ENCODE measurements at places on chromosomes 7 and 10.

DNA sequence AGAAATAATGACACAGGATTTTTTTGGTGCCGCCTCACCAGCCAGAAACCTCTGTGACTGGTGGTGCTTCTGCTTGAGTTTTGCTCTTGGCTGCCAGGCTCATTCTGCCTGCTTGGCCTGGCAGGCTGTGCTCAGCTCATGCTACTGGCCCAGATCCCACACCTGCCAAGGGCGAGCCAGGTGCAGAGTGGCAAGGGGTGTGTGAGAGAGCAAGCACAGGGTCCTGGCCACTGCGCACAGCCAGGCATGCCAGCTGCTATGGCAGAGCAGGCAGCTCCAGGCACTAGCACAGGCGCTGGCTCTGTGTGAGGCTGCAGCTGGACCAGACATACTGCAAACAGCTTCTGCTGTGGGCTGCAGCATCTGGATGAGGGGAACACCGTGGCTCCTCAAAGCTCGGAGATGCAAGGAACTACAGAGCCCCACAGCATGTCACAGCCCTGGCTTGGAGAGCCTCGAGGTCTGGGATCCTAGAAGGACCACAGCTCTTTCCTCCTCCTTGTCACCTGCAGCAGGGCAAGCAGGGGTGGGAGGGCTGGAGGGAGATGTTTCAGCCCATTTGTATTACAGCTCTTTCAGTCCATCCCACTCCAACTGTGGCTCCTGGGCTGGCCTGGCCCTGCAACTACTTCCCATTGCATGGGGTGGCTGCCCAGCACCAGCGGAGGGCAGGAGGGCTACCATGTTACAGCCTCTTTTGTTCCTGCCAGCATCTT is 313.4 kb upstream of the SEMA3C start:
- DNase-seq, result no peak

DNA sequence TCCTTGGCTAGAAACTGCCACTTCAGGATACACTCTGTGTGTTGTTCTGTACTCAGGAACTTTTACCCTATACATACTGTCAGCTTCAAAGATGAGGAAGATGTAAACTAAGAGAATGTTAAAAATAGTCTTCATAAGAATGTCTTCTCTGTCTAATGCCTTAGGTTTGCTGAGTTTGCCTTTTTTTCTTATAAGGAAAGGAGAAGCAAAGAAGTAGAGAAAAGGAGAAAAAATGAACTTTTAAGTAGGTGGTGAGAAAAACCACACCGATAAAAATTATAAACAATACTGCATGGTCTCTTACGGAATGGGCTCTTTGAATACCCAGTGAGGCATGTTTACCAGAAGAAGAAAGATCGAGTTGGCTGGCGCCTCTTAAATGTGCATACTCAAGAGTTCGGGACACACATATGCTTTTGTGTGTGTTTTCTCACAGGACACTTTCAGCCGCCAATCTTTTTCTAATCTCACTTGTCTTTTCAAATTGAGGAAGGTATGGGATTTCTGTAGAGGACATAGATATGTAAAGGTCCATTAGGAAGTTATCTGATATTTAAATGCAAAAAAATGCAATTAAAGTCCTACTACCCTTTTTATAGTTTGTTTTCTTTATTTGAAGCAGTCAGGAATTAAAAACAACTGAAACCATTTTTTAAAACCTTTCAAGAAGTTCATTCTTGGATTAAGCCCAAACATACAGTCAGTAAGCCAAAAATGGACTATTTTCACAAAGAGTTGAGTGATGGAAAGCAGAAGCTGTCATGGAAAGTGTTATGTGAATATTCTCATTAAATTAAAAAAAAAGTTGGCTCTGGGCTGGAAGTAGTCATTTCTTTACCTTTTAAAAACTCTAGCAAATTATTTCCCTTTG is 100.6 kb upstream of the MDFIC start:
- no peak for DNase-seq

DNA sequence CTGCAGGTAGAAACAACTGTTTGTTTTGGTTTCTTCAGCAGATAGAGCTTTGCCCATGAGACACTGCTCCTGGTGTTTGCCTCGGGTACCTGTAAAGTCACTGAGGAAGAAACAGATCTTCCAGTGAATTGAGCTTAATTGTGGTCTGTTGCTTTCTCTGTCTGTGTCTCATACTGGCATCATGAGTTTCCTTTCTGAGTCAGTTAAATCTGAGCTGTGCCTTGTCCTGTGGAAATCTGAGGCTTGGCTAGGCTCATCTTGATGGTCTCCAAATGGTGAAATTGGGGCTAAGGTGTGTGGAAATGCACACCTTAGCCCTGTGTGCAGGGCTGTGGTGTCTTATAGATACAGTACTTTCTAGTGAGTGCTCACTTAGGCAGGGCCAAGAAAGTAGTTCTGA is 67.4 kb downstream of the GBF1 start:
- no peak for DNase-seq

DNA sequence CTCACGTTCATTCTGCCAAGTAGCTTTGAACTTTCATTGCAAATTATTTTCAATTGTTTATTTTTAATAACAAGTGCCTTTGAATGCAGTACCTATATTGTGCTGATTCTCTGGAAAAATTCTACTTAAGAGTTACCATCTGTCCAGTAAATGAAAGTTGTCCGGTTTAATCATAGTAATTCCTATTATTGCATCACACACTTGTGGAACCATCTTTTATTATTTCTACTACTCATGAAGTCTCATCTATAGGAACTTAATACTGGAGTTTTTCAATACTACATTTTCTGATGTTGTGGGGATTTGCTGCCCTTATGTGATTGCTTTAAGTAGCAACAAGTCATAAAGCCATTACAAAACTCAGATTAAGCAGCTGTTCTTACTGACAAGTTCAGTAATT is 16.5 kb upstream of the SKAP2 start:
- no peak for DNase-seq

DNA sequence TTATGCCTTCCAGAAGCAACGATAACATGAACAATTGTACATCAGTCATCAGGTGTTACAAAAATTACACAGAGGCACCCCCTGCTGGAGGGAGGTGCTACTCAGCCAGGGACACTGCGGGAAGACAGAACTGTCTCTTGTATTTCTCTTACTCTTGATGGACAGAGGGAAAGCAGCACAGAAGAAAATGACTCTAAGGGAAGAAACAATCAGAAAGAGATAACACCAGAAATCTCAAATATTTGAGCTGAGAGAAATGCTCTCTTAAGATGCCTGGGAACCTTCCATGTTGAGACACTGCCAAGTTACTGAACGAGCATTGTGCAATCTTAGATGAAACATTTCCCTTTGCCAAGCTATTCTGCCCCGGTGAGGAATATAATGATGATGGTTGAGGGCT is 227.6 kb upstream of the NPSR1 start:
- no peak for DNase-seq

GRCh38 chr10:81042647-81043046 is 504.9 kb downstream of the SH2D4B start:
- DNase-seq, result no peak

- peak; percentile 31 for DNase-seq
These were observed 3.3 kb upstream of the SHH start for GRCh38 chr7:155815332-155816191.

DNA sequence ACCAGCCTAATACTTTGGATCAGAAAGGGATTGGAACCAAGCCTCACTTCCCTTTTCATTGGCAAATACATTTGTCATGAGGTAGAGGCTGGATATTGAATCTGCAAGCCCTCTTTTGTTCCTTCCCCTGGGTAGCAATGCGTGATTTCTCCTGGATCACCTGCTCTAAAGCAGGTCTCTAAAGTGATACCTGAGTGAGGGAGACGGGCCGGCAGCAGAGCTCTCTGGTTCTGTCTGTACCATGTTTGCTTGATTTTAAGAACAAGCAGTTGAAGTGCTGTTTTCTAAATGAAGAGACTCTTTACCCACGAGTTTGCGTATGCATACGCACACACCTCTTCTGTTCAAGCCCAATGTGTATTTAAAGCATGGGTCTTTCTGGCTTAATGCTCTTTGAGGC is 41.1 kb downstream of the GARS1 start:
- no peak for DNase-seq

DNA sequence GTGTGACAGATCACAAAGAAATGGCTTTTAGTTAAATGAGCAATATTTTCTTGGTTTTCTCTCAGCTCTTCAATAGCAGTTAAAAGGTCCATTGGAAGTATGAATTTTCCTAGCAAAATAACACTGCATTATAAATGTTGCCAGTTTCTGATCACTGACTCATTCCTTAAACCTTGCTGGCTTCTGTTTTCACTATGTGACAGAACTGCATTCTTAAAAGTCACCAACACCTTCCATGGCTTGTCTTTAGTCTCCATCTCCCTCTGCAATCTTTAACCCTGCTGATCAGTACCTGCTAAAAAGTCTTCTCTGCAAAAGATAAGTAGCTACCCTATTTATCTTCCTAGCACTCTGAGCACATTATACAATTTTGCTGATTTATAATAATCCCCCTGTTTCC is 405.0 kb upstream of the LRRN3 start:
- no peak for DNase-seq

DNA sequence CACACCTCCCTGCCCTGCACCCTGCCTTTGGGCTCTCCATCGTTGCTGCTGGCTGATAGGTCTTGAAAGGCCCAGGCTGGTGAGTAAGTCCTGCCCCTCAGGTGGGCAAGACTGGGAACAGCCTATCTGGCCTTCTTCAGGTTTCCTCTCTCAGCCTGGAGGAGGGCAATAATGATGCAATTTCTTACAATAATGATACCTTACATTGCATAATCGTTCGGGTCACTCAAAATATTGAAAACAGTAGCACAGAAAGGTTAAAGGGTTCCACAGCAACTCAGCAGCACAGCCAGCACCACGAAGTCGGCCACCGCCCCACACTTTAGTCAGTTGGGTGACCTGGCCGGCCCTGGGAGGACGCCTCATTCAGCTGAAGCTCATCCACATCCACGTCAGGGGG is 16.0 kb upstream of the FAM20C start:
- DNase-seq, result no peak

DNA sequence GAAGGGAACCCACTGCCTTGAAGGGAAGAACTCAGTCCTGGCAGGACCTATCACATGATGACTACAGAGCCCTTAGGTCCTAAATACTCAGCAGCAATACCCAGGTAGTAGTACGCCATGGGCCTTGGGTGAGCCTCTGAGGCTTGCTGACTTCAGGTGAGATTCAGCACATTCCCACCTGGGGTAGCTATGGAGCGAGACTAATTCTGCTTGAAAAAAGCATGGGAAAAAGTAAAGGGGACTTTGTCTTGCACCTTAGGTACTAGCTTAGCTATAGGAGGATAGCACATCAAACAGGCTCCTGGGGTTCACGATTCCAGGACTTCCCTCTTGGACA is 98.2 kb upstream of the MEOX2 start:
- DNase-seq, result no peak

GRCh38 chr10:86372784-86373239 is 6.2 kb upstream of the GRID1 start:
- DNase-seq, result no peak

DNA sequence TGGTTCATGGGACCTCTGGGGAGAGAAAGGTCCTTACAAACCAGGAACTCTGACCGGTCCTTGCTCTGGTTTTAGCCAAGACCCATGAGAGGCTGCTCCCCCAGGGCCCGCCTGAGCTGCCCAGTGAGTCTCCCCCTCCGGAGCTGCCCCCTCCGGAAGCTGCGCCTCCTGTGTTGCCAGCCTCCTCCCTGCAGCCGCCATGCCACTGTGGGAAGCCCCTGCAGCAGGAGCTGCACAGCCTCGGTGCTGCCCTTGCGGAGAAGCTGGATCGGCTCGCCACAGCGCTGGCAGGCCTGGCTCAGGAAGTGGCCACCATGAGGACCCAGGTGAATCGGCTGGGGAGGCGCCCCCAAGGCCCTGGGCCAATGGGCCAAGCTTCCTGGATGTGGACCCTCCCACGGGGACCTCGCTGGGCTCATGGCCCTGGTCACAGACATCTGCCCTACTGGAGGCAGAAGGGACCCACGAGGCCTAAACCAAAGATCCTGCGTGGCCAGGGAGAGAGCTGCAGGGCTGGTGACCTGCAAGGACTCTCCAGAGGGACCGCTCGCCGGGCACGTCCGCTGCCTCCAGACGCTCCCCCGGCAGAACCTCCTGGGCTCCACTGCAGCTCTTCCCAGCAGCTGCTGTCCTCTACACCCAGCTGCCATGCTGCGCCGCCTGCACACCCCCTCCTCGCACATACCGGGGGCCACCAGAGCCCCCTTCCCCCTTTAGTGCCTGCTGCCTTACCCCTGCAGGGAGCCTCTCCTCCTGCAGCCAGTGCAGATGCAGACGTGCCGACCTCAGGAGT is 40.1 kb downstream of the ZNF467 start:
- no peak for DNase-seq

DNA sequence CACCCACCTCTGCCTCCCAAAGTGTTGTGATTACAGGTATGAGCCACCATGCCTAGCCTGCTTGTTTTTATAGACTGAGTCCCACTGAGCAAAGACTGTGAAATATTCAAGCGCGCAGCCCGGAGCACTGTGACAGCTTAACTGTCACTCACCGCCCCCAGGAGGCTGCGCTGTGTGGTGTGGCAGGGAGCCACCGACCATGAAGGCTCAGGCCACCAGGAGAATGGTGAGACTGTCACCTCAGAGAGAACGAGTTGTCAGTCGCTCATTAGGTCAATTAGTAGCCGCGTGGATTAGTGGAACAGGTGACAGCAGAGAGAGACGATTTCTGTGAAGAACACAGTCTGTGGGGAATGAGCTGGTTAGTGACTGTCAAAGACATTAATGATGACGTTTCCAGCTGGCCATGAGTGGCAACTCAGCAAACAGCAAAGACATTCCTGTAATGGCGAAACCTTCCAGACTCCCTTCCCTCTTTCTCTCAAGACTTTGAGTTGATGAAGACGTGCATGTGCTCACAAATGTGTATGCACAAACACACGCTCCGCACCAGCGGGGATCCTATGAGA is 64.5 kb downstream of the CYCS start:
- no peak for DNase-seq

DNA sequence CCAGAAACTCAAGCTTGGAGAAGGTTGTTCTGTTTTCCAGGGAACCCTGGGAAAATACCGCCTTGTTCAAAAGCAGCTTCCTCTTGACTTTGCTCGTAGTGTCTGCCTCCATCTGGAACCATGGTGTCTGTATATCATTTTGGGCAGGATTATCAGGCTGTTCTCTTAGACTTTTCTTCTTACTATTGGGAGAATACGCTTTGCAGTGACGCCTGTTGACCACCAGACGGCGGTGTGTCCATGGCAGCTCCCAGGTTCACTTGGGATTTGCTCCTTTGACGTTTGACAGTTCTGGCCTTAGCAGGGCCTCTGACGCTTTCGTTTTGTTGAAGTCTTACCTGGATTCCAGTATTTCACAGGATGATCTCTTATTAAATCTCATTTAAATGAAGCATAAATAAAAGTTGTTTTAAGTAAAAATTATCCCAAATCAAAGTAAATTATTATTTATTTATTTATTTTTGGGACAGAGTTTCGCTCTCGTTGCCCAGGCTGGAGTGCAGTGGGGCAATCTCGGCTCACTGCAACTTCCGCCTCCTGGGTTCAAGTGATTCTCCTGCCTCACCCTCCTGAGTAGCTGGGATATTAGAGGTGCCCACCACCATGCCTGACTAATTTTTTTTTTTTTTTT is 41.8 kb upstream of the GJD4 start:
- DNase-seq, result peak; percentile 45

GRCh38 chr7:42627626-42628025 is 284.2 kb downstream of the C7orf25 start:
- DNase-seq, result no peak

- no peak for DNase-seq
These were observed 25.8 kb downstream of the UBE2D4 start for GRCh38 chr7:43952028-43952427.

- no peak for DNase-seq
These were observed 102.1 kb downstream of the EBF3 start for GRCh38 chr10:129861776-129862531.

GRCh38 chr10:46247181-46247475 is 39.7 kb upstream of the ANTXRL start:
- DNase-seq, result no peak

GRCh38 chr10:49369216-49370162 is 26.4 kb downstream of the DRGX start:
- DNase-seq, result no peak
